ENCODE measurements at places on chromosomes 7 and 10.

GRCh38 chr7:50605059-50605458 lies 39.9 kb upstream of the DDC start:
- no peak for DNase-seq

GRCh38 chr7:99000196-99000903 lies 122.0 kb downstream of the TRRAP start:
- no peak for DNase-seq

DNA sequence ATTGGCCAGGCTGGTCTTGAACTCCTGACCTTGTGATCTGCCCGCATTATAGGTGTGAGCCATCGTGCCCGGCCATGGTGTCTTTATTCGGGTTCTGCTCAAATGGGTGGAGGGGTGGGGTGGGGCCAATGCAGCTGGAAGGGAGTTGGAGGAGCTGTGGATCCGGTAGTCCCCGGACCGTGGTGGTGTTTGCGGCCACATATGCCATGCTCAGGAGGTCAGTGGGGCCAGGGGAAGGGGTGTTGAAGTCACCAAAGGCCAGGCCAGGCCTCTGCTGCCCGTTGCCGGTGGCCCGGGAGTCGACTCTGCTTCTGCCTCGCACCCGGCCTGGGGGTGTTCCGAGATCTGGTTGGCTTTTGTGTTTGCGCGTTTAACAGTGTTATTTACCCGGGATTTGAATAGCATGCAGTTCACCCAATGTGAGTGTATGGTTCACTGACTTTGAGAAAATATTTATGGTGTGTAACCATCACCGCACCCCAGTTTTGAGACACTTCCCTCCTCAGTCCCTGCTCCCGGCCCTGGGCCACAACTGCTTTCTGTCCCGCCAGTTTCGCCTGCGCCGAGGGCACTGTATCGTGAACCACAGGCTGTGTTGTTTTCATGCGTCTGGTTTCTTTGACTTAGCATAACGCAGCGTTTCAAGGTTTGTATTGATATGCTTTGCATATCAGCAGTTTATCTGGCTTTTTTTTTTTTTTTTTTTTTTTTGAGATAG lies 10.7 kb downstream of the INPP5A start:
- no peak for DNase-seq

GRCh38 chr7:127807829-127808228 lies 155.8 kb downstream of the SND1 start:
- no peak for DNase-seq

All from HS-5 (cell line).